Activated CD8-positive, alpha-beta memory T cell treated with anti-CD3 and anti-CD28 coated beads for 48 hours (primary cell): ENCODE measurements at places on chromosomes 6 and 20.

GRCh38 chr6:21478411-21478810 is 115.1 kb upstream of the SOX4 start:
- no peak for DNase-seq

GRCh38 chr20:6940048-6940447 is 172.6 kb downstream of the BMP2 start:
- DNase-seq: no peak

DNA sequence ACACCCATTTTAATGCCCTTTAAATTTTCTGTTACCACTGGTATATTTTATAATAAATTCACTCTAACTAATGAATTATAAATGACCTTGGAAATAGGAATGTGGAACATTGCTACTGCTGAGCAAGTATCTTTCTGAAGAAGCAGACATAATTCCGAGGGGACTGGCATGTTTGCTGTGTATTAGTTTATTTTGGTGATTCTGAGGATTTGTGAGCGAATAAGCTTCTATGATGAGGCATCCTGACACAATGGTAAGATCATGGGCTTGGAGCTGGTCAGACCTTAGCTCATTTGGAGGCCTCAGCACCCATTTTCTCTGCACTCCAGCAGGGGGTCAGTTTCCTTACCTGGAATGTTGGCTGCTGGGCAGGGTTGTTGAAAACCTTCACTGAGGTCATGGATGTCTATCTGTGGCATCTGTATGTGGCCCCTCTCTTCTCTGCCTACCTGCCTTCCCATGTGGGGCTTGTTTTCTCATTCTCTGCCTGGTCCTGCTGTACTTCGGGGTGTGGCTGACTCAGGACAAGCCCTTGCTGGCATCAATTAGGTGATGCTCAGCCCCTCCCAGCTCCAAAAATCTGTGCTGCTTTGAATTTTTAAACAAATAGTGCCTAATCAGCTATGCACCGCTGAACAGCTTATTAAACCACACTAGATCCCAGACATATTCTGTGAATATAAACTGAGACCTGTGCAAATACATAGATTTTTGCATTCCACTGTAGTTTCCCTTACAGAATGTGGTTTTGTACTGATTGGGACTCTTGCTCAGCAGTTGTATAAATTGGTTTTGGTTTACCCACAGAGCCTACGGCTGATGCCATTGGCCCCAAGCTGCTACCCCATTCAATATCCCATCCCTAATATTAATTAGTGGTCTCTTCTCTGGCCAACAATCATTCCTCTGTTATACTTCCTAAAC is 10.7 kb downstream of the ARID1B start:
- DNase-seq: no peak

DNA sequence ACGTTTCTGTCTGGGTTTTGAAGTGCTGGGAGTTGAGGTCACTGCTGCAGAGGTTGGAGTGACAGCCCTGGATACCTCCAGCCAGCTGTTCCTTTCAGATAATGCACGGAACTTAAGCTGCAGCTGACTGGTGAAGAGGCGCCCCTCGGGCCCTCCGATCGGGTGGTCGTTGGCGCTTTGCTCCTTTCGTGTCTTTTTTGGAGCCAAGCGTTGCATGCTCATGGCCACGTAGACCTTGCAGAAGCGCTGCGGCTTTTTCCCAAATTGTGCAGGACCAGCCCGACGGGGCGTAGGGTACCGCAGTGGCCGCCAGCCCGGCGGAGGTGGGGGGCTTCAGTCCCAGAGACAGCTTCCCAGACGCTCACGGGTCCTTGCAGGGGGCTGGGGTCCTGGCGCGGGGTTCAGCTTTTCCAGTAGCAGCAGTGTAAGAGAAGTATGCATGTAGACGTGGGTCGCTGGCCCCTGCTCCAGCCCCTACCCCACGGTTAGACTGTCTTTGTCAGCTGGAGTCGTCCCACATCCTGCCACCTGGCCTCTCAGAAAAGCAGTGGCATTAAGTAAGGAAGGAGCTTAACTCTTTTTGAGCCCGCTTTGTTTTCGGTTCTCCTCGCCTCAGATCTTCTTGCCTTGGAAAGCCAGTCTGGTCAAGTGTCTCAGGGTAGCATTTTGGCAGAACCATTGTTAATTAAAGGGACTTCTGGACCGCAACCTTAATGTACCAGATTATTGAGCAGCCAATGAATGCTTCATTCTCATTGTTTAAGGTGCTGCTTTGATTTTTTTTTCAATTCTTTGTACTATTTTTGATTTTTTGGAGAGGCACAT is 838 bp downstream of the TNFAIP3 start:
- no peak for DNase-seq

- DNase-seq: no peak
Observed at GRCh38 chr6:169452117-169452868, 198.6 kb upstream of the THBS2 start.

GRCh38 chr6:148891405-148891783 is 144.6 kb downstream of the UST start:
- DNase-seq: no peak

DNA sequence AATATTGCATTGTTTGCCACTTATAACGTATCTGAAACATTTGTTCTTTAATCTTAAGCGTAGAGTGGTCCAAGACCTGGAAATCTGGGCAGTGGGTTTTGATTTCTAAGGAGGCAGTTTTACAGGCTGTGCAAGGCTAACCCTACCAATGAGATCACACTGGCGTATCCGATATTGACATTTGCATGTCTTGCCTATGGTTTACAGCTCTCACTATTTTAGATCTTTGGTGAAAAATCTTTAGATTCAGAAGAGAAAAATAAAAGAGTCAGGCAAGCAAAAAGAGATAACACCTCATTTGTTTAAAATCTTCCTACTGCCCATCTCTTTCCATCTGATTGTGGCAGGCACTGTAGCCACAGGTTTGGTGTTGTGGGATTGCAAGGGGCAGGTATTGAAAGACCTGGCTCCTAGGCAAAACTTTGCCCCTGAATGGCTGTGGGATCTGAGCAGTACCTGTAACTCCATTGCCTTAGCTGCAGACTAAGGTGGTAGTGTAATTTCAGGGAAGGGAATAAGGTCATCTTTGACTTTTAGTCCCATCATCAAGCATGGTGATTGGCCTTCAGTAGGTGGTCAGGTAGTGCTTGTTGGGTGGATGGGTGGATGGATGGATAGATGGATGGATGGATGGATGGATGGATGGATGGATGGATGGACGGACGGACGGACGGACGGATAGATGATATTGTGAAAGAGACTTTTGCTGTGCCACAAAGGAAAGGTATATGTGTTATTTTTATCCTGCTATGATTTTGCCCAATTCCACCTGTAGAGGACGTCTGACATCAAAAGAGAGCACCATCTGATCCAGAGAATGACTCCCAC is 1.9 kb downstream of the TNFAIP3 start:
- DNase-seq: no peak

GRCh38 chr20:4076671-4077070 is 61.3 kb upstream of the RNF24 start:
- DNase-seq: no peak

DNA sequence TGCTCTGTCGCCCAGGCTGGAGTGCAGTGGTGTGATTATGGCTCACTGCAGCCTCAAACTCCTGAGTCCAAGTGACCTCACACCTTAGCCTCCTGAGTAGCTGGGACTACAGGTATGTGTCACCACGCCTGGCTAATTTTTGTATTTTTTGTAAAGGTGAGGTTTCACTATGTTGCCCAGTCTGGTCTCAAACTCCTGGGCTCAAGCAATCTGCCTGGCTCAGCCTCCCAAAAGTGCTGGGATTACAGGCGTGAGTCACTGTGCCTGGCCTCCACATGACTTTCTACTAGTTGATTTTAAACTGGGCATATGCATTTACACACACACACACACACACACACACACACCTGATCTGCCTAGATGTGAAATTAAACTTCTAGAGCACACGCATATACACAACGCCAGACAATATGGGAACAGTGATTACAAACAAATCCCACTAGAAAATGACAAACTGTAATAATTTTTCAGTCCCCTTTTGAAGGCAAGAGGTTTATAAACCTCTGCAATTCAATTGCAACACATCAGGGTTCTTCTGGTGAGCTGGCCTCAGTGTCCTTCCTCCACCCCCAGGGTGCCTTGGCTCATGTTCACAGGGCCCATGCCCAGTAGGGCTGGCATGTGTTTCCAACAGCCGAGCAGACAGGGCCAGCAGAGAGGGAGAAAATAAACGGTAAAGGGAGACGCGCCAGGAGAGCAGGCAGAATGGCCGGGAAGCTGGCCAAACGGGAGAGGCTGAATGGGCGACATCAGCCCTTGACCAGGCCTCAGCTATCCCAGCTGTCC is 31.2 kb downstream of the PARD6B start:
- no peak for DNase-seq

- no peak for DNase-seq
Observed at GRCh38 chr6:48754641-48755040, 643.6 kb upstream of the PTCHD4 start.

DNA sequence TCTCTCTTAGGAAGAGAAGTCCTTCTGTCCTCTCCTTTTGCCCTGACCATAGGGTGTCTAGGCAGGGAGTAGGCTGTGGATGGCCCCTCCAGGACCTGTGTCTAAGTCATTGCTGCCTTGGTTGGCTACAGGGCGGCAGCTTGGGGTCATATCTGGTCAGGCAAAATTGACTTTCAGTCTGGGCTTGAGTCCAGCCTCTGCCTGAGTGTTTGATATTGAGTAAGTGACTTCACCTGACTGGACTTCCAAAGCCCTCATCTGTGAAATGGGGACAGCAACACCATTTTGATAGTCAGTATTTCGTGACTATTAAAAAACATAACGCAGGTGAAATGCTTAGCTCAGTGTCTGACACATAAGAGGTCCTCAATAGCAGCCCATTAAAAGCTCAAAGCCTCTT is 4.6 kb downstream of the TGM3 start:
- no peak for DNase-seq

GRCh38 chr6:28545955-28546354 is 20.3 kb downstream of the GPX5 start:
- no peak for DNase-seq

- no peak for DNase-seq
Observed at GRCh38 chr20:32493356-32493755, 91.8 kb downstream of the NOL4L start.

DNA sequence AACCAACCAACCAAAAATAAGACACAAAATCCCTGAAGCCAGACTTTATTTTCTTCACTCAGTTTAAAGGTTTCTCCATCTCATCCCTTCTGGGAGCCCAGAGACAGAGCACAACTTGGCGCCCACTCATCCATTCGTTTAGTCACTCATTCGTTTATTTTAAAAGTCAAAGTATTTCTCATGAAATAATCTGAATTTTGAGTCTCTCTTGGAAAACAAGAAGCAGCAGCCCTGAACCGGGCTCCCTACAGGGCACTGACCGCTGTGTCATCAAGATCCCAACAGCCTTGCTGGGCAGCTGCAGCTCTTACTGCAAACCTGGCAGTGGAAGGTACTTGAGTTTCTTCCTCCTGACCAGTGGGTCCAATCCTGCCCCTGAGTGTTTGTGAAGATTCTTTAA is 171.6 kb downstream of the THBS2 start:
- DNase-seq: no peak

- no peak for DNase-seq
Observed at GRCh38 chr6:100823041-100823440, 58.1 kb downstream of the ASCC3 start.

DNA sequence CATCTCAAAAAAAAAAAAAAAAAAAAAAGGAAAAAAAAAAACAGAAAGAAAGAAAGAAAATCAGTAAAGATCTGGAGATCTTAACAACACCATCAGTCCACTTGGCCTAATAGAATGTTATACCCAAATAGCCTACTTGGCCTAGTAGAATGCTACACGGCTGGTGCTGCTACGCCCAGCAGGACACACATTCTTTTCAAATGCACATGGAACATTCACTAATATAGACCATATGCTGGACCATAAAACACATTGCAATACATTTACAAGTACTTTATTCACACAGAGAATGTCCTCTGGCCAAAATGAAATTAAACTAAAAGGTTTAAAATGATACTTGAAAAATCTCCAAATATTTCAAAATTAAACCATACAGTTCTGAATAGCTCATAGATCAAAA is 80.0 kb upstream of the TNFAIP3 start:
- no peak for DNase-seq

DNA sequence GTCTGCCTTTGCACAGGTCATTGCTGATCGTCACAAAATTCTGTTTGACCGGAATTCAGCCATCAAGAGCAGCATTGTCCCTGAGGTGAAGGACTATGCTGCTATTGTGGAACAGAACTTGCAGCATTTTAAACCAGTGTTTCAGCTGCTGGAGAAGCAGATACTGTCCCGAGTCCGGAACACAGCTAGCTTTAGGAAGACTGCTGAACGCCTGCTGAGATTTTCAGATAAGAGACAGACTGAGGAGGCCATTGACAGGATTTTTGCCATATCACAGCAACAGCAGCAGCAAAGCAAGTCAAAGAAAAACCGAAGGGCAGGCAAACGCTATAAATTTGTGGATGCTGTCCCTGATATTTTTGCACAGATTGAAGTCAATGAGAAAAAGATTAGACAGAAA is 24.6 kb upstream of the CALHM6 start:
- DNase-seq: no peak

DNA sequence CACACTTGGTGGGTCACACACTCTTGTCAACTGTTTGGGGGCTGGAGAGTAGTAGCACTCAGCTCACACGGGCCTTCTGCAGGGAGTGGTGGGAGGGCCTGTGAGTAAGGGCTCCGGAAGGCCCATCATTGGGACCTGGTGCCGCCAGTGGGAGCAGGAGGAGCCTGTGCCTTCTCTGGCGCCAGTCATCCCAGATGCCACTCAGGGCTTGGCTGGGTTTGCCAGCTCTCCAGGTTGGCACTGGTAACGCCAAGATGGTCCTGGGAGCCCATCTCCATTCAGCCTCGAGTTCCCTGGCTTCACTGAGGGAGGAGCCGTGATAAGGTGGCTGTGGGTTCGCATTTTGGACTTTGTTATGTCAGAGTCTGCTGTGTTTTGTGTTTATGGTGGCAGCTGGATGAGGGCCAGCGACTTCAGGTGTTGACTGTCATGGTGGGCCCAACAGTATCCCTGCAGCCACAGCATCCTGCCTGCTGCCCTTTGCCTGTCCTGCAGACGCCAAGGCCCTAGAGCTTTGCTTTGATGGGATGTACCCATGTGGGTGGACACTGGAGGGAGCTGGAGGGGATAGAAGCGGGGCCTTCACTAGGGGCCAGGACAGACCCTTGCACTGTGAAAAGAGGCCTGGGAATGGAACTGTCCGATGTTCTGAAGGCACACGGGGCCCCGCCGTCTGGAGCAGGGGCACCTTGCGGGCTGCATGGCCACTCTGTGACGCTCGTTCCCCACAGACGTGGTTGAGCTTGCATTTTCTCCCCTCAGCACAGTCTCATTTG is 13.3 kb upstream of the DNAJC5 start:
- DNase-seq: no peak

DNA sequence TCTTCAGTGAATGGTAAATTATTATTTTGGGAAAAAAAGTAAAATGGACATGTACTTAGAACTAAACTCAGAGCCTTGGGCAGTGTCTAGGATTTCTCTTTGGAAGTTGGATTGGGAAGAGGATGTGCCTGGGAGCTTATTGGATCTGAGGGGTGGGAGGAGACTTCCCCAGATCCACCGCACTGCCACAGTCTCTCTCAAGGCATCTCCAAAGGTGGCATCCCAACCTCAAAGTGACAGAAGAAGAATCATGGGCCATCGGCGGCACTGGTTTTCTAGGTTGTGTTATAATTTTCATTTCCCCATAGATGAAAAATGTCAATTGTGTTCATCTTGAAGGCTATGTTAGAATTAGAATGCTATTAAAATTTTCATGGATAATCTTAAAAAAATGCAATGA is 66.8 kb upstream of the CD93 start:
- no peak for DNase-seq

GRCh38 chr6:48080227-48081009 is 30.6 kb downstream of the PTCHD4 start:
- no peak for DNase-seq

- DNase-seq: no peak
Observed at GRCh38 chr6:98230250-98230649, 604.1 kb upstream of the POU3F2 start.
